WERI-Rb-1 (cell line): ENCODE measurements at places on chromosomes 1 and 21.

DNA sequence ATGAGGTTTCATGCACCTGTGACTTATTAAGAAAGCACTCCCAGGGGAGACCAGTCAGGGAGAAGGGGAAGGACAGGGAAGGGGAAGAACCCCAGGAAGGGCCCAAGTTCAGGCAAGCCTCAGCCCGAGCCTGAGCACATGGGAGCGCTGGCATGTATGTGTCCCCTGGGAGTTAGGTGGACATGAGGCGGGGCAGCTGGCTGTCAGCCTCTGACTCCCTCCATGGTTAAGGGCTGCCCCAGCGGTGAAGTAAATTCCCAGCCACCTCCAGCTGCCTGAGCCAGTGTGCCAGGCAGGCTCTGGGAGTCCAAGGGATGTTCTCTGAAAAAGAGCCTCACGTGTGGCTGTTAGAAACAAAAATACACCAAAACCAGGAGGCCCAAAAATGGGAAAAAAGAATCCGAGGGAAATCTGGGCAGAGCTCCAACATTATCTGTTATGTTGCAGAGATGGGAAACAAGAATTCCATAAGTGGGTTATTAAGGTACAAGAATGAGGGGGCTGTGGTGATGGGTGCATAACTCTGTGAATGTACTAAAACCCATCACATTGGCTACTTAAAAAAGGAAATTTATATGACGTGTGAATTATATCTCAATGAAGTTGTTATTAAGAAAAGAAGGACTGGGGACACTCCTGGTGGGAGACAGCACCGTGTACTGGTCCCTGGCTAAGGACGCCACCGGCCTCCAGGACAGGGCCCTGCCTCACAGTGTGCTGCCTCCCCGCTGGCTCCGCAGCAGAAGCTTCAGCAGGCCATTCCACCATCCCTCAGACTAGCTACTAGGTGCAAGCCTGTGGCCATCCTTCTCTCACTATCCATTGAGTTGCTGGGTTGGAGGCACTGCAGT, 18.7 kb downstream of the DMRTB1 start:
- no peak for DNase-seq

GRCh38 chr1:203183828-203184227, 2.7 kb downstream of the CHI3L1 start:
- DNase-seq = no peak

DNA sequence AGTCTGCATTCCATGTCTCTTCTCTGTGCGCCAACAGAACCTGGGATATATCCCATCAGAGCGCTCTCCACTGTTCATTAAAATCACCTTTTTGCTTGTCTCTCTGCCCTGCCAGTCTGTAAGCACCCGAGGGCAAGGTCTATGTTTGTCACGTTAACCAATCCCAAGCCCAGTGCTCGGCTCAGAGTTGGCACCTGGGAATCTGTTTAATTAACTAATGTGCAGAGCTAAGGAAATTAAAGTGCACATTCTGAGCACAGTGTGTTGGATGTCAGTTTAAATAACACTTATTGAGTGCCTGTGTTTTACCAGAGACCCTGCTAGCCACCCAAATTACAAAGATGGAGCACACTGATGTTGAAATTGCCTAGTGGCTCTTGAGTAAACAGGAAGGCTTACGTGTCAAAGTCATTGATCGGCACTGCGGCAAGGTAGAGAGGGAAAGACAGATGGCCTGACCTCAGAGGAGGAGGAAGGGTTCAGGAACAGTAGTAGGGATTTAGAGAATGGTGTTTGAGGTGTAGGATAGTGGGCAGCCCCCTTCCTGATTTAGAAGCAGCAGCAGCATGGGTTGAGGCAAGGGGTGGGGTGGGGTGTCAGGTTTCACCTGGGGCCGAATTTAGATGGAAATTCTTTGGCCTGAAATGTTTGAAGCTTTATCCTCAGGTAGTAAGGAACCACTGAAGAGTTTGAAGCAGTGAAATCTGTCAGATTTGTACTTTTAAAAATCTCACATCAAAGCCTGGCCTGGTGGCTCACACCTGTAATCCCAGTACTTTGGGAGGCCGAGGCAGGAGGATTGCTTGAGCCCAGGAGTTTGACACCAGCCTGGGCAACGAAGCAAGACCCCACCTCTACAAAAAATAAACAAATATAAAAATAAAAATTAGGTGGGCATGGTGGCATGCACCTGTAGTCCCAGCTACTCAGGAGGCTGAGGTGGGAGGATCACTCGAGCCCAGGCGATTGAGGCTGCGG, 7.7 kb downstream of the ARMH1 start:
- peak; percentile 65 for DNase-seq

GRCh38 chr1:46490656-46491442, 1.2 kb downstream of the DMBX1 start:
- DNase-seq = no peak

- no peak for DNase-seq
Measured at GRCh38 chr1:238340989-238341388, 450.3 kb upstream of the ZP4 start.

DNA sequence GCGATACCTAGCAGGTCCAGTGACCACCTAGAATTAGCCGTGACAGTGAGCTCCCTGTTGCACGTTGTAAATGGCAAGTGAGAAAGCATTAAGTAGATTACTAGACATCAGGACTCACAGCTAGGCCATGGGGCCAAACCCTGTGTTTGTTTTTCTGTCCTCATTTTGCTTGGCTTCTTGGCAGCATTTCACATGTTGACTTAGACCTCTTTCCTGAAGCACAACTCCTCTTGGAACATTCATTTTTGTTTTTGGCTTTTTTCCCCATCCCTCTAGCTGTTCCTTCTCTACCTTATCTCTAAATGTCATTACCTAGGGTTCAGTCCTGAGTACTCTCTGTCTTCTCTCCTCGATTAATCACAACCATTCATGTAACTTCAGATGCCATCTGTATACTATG, 16.9 kb upstream of the PTPN14 start:
- no peak for DNase-seq

DNA sequence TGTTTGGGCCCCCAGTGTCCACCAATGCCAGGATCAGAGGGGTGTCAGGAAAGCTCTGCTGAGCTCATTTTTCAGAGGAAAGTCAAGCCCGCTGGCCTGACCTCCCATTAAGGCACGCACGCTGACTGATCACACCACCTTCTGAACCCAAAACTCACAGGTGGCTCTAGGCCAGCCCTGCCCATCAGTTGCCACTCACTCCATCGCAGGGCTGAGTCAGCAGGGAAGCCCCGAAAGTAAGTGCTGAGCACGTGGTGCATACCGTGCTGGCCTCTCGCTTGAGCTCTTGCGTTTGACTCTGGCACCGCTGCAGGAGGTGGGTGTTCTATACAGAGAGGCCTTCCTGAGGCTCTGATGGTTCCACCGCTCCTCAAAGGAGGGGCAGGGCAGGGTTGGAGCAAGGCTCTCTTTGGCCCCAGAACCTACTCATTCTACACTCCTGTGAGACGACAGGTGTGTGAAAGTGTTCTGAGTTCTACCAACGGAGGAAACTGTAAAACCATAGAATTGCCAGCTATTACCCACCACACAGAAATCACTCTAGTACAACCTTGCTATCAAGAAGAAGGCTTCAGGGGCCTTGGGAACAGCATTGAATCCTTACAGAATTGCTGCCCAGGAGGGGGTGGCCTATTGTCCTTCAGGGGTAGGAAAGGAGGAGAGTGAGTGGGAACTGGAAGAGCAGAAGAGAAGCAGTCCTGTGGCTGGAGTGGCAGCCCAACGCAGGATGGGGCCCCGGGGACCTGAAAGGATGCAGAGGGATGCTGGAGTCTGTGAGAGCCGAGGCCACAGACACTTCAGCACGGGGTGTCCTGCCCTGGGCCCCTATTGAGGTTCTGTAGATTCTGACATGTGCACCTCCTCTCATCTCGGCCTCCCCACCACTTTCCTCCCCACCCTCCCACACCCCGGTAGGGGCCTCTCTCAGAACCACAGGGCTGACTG, 214.7 kb upstream of the EDN2 start:
- no peak for DNase-seq

DNA sequence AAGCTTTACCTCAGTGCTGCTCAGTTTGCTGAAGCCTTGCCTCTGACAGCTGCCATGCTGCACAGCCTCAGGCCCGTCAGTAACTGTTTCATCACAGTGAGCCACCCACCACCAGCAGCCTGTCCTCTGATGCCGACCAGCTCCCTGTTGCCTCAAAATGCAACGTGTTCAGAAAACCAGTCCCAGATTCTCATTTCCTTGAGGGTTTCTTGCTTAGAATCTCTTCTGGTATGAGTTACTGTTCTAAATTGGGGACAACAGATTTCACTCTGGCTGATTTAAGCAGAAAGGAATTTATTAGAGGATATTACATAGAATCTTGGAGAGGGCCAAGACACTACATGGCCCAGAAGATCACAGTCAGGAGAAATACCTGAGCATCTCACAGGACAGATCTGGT, 11.0 kb downstream of the UBL4B start:
- DNase-seq = no peak

DNA sequence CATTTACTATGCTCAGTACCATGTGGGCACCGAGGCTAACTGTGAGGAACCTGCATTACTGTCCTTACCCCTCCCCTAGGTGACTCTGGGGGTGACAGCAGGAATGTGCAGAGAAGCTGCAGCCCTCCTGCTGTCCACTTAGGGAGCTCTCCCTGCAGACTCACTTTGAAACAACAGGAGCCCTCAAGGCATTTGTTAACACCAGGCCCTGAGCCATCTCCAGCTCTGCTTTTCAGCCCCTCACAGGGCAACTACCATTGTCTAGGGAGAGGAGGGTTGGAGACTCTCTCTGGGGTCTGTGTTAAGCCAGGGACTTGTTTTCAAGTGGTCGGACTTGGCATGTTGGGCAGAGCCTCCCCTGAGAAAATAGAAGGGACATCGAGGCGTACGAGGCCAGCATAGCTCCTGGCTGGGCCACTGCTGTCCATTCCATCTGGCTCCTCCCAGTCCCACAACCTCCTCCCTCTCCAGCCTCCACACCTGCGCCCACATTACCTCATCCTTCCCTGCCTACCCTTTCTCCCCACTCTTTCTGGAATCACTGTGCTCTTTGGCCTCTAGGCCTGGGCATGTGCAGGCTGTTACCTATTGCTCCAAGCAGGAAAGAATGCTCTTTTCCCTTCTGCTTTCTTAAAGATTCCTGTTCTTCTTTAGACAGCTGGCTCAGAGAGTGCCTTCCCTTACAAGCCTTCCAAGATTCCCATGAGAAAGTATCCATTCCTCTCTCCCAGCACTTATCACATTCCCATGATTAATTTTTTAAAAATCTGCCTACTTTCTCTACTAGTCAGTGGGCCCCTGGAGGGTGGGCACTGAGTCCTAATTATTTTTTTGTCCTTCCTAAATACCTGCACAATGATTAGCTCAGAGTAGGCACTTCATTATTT, 102.7 kb upstream of the GCLM start:
- DNase-seq = peak; percentile 19

DNA sequence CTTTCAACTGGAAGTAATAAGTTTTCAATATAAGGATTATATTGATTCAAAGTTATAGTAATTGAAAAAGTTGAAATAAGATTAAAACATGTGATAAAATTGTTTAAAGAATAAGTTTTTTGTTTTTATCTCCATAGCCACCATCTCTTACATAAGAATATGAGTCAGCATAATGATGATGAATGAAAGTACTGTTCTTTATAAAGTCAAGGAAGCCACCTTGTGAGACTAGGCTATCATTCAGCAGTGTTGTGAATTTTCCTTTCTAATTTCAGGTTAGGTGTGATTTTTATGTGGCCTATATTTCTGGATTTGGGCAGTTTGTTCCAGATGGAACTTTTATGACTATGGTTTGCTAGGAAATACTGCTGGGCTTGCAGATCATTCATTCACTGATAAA, 22.4 kb upstream of the ASB17 start:
- DNase-seq = no peak

- DNase-seq = no peak
Measured at GRCh38 chr1:225866061-225866837, 15.9 kb downstream of the TMEM63A start.

DNA sequence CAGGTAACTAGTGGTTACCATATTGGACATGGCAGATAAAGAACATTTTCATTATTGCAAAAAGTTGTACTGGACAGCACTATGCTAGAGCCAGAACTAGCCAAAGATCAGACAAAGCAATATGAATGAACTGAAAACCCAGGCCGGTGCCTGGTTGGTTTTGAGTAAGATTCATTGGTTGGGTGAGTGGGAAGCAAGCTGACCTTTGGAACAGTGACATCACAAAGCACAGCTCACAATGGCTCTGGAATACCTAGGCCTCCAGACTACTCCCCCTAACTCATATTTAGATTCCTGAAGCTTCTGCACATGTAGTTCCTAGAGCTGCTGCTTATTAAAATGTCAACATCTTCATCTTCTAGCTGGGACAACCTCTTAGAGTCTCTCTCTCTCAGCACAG, at the start of gene TMCO2:
TMCO2 (plus strand) TSS at position 283 of the 400 bp plus-strand sequence; CDS start at position 340, 57 bp downstream.
- no peak for DNase-seq

GRCh38 chr1:68213843-68214242, 18.5 kb downstream of the WLS start:
- no peak for DNase-seq
